Hypothalamus (tissue), 51 donors: ENCODE measurements at places on chromosomes 12 and 14.

DNA sequence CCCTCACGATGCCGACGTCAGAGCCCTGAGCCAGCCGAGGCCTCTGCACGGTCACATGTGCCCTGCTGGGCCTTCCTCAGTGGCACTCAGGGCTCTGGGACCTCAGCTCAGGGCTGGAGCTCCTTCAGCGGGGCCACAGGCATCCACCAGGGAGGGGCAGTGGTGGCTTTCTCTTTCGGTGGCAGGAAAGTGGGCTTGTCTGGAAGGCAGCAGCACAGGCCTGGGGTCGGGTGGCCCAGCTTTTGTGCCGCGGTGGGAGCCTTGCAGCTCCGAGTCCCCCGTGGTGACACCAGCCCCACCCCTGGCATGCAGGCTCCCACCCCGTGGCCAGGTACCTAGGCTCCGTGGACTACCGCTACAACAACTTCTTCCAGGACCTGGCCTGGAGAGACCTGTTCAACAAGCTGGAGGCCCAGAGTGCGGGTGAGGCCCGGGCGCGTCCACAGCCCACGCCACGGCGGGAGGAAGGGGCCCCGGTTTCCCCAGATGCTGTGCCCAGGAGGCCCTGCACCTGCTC is 14.2 kb upstream of the TEX22 start:
- no peak for DNase-seq

DNA sequence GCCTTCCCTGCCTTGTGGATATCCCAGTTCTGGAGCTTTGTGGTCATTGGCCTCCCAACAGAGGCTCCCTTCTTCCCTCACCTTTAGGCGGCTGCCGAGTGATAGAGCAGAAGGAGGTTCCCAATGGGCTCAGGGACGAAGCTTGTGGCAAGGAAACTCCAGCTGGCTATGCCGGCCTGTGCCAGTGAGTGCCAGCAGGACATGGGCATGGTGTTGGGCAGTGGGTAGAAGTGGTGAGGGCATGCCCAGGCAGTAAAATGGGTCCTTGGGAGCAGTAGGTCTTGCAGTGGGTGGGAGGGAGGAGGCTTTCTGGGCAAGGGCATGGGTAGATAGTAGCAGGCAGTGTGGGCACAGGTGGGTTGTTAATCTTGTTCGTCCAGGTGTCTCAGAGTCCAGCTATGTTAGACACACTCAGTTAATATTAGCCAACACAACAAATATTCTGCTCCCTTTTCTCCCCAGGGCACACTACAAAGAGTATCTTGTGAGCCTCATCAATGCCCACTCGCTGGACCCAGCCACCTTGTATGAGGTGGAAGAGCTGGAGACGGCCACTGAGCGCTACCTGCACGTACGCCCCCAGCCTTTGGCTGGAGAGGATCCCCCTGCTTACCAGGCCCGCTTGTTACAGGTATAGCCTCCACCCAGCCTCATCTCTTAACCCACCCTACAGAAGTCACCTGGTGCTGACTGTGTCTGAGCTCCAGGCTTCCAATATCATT is 1.1 kb upstream of the IRF9 start:
- no peak for DNase-seq

GRCh38 chr12:52201451-52201839 is 9.6 kb upstream of the KRT80 start:
- DNase-seq: no peak

GRCh38 chr12:6207259-6207925 is 7.2 kb downstream of the CD9 start:
- DNase-seq: no peak

DNA sequence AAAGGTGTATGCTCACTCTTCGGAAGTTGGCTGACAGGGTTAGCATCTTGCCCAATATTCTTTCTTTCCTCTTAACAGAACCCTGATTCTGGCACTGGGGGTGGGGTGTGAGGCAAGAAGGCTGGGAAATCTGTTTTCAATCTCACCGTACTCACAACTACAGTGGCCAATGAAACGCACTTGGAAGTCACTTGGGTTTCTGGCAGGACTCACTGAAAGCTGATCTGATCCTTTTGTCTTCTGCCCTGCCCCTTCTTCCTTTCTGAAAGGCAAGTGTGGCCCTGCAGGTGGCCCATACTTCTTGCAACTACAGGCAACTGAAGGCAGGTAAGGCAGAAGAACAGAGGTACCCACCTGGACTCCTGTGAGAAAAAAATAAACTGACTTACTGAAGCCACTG is 106.9 kb downstream of the STXBP6 start:
- DNase-seq: no peak

DNA sequence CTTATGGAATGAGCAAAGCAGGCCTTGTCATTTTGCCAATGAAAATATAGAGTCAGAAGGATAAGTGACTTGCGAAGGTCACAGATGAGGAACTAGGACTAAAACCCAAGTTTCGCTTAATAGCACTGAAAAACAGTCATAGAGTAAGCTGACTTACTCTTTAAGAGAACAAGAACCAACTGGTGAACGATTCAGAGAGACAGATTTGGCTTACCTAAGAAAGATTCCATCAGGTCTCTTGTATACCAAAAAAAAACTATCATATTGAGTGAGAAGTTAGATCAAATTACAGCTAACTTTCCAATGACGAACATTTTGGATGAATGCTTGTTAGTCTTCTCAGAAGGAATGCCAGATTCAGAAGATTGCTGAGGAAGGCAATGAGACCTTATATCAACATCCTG is 74.2 kb downstream of the ZFC3H1 start:
- DNase-seq: no peak

DNA sequence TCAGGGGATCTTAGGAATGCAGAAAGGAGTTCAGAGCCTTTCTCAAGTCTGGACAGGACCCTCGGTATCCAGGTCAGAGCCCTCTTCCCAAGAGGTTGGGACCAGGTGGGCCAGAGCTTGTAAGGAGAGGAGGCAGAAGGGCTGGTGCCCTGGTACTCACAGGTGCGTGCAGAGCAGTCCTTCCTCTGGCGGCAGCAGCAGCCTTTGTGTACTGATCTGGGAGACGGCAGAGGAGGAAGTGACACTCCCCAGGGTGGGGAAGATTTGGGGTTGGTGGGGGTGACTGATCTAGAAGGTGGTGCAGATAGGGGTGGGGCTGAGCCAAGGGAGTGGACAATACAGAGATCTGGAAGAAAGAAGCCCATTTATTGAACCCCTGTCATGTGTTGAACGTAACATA is at the start of gene ITGB7:
ITGB7 (minus strand) TSS at position 210 of the 400 bp plus-strand sequence. CDS start 6,808 bp downstream, outside the sequence.
- no peak for DNase-seq

GRCh38 chr12:121102307-121102706 is 30.4 kb upstream of the P2RX7 start:
- no peak for DNase-seq

- DNase-seq: no peak
These were observed 1.8 kb downstream of the PTPN6 start for GRCh38 chr12:6952863-6953441.

DNA sequence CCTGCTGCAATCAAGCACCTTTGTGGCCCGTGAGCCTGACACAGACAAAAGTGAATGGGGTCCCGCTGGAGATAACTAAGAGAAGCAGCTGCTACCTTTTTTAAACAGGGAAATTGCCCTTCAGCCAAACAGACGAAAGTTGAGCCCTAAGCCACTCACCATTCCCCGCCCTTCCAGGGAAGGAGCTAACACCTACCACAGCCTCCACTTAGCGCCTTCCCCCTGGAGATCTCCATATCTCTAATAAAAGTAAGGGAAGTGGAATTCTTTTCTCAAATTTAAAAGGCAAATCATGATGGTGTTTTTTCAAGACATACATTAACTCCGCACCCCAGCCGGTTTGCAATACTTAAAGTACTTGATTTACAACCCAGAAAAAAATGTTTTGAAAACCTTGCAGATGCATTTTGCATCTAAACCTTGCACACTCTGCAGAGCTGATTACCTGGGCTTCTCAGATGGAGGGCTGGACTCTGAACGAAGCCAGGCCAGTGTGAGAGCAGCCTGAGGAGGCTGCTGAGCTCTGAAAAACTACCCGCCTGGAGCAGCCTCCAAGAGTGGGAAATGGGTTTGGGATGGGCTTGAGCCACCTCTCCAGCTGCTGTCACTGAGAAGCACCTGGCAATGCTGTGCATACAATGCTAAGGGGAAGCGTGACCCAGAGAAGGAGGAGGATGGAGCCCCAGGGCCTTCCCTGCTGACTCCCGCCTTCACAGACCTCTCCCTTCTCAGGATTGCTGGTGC is 10.0 kb downstream of the NUAK1 start:
- DNase-seq: no peak
